ENCODE measurements at places on chromosomes 12 and 14.

- no peak for DNase-seq
Observed at GRCh38 chr12:11827091-11828061, 177.9 kb downstream of the ETV6 start.

DNA sequence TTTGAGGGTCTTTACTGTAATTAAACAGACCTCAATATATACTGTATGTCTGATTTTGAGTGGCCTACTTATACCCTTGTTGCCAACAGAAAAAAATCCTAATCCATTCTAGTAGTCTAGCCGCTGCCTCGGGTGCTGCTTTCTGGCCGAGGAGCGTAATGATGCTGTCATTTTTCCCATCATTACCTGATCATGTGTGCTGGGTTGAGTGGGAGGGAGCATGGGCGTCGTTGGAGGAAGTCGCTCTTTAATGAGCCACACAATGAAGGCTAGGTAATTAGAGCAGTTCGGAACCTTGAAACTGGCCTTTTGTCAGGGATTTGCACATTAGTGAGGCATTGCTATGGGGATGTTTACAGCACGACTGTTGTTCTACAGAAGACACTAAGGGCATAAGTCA lies 76.1 kb upstream of the RFX4 start:
- DNase-seq = no peak

- DNase-seq = no peak
Observed at GRCh38 chr12:122982963-122983788, 2.7 kb downstream of the ARL6IP4 start.

DNA sequence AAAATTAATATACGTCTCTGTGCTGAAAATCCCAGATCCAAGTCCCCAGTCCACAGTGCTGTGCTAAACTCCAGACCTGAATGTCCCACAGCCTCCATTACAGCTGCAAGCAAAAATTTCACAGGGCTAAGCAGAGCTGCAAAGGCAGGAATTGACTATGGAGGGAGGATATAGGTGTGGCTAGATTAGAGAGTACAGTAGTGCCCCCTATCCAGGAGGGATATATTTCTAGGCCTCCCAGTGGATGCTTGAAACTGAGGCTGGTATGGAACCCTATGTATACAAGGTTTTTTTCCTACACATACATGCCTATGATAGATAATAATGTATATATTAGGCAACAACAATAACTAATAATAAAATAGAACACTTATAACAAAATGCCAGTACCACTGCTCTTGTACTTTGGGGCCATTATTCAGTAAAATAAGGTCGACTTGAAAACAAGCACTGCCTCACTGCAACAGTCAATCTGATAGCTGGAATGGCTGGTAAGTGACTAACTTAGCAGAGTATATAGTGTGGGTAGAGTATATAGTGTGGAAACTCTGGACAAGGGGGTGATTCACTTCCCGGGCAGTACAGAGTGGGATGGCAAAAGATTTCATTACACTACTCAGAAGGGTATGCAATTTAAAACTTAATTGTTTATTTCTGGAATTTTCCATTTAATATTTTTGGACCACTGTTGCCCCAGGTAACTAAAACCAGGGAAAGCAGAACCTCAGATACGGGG lies 82.7 kb downstream of the C14orf132 start:
- DNase-seq = no peak

DNA sequence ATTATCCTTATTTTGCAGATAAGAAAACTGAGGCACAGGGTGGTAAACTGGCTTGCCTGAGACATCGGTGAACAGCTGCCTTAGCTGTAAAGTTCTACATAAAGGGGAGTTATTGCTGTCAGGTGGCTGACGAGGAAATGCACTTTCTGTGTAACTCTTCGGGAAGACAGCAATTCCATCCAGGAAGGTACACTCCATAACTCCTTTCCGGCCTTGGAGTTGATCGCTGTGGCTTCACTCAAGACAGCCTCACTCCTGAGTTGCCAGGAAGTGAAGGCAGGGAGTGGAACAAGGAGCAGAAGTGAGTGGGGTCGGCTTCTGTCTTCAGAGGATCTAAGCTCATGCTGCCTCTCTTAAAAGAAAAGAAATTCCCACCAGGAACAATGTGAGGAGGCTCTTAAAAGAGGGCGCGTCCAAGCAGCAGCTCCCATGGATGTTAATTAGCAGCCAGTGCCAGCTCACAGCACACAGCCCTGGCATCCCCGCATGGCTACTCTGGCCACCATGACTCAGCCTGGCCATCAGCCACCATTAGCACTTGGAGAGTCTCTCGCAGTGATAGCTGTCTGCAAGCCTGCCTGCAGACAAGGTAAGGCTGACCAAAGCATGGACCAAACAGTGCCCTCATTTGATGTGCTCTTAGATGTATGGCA lies 60.3 kb downstream of the NUAK1 start:
- DNase-seq = no peak
